ENCODE measurements at places on chromosomes 1 and 21.
A peak's percentile ranks its signal among the peaks of the same experiment; 100 is the strongest.

DNA sequence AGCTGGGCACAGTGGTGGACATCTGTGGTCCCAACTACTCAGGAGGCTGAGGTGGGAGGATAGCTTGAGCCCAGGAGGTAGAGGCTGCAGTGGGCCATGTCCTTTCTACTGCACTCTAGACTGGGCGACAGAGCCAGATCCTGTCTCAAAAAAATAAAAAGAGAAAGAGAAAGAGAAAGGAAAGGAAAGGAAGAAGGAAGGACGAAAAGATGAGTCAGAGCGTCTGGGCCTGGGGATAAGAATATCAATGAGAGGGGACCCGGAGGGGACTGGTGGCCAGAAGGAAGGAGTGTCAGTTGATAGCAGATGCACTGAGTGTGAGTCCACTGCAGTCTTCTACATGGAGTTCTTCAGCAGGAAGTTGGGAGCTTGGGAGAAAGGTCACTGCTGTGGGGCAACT lies 75.6 kb downstream of the SYT6 start:
- DNase-seq = no peak

- no peak for DNase-seq
These were observed 42.3 kb upstream of the CCDC190 start for GRCh38 chr1:162903246-162903645.

DNA sequence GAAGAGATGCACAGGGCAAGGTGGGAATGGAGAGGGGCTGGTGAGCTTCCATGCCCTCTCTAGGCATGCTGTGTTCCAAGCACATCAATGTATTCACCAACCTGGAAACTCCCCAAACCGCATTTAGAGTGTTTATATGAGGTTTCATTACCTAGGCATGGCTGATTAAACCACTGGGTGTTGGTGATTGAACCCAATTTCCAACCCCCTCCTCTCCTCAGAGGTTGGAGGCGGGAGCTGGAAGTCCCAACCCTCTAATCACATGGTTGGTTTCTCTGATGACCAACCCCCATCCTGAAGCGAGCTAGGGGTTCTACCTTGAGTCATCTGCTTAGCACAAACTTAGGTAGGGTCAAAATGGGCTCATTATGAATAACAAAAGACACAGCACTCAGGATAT lies 3.0 kb upstream of the PPIE start:
- DNase-seq = no peak

GRCh38 chr1:15605398-15606383 lies 11.6 kb upstream of the DDI2 start:
- DNase-seq = no peak

- DNase-seq = peak; percentile 79
These were observed 696 bp downstream of the TGFB2 start for GRCh38 chr1:218345673-218346390.

DNA sequence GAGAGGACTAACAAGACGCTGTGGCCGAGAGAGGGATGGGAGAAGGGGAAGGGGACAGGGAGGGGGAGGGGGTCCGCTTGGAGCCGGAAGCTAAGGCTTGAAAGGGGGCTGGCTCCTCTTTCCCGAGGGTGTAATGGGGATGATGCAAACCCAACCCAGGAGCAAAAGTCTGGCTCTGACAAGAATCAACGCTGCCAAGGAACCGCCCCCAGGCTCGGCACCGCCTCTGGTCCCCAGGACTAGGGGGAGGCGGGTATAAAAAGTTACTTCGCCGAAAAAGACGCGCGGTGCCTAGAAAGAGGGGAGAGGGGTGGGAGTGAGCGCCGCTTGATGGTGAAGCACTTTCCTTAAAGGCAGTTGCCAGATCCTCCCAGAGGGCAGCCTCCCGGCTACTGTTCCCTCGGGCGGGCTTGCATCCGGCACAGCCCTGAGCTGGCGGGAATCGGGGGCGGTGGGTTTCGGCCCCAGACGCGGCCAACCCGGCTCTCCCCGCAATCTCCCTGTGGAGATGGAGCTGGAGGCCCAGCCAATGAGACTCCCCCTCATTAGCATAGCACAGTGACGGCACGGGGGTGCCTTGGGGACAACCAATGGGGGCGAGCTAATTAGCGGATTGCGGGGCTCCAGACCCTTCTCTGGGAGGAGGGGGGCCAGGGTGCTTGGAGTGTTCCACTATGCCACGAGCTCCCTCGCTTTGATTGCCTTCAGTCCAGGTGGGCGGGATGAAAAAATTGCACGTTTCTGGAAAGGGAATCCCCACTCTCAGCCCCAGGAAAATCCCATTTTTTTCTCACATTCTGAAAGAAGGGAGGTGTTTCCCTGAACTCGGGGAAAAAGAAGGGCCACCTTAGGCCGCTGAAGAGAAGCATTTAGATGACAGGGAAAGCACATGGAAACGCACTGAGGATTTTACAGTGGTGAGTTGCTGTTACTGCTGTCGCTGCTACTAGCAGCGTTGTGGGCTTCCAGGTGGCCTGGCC lies at the start of gene KCNT2:
TSS of gene KCNT2 (minus strand) at position 51 of the 980 bp plus-strand sequence. CDS start 131 bp downstream, outside the sequence.
- DNase-seq = peak; percentile 64

- DNase-seq = no peak
These were observed 7.9 kb upstream of the C2CD2 start for GRCh38 chr21:41961753-41962152.

DNA sequence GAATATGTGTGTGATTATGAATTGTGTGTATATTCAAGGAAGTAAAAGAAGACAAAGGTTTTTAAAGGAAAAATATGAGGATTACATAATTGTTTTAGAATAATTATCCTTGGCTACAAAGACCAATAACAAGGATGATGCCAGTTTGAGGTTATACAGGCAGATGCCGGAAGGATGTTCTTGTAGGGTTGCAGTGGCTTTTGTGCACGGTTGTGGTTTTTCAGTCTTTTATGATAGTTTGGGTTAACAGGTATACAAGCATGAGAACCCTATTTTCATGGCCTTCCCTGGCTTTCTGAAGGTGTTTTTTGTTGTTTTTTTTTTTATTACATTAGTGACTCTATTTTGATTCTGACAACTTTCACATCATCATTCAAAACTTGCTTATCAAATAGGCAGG lies 4.9 kb downstream of the CR2 start:
- DNase-seq = no peak

DNA sequence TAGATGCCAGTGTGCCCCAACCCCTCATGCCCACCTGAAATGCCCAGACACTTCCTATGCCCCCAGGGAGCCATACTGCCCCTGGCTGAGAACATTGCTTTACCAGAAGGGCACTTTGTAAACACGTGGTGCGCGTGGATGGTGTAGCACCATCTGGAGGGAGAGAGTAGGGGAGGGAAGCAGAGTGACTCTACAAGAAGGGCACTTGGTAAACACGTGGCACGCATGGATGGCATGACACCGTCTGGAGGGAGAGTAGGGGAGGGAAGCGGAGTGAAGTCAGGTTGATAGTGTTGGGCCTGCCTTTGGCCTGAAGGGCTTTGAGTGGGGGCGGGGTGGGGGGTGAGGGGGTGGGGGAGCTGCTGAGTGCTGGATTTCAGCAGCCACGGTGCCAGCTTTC lies 324.0 kb upstream of the VAMP3 start:
- DNase-seq = no peak
